IMR-90 (cell line): ENCODE measurements at places on chromosomes 6 and 20. TPM values are rescaled to one million over a fixed set of nuclear protein-coding genes. Genes with fewer than 3 reads are reported as not detected.

CGA gene
- 0.15 and 0.17 TPM in 2 replicates for polyA plus RNA-seq

ABT1 gene
- 15.2 and 16.7 TPM in 2 replicates for polyA plus RNA-seq

C6orf163 gene
- polyA plus RNA-seq: 0.43 and 0.55 TPM in 2 replicates

WFDC13 gene
- not detected in 2 replicates for polyA plus RNA-seq

GRCh38 chr6:135212020-135212806 is 31.1 kb downstream of the MYB start:
- DNase-seq: peak; percentile 56
- H3K36me3 ChIP-seq: no peaks in the 10 kb centered on the region
- no peak overlapping the region for H3K27ac ChIP-seq
- no peaks in the 10 kb centered on the region for H3K27me3 ChIP-seq
- no peak overlapping the region for H3K4me3 ChIP-seq

GRCh38 chr6:25250878-25251277 is 28.3 kb upstream of the CARMIL1 start:
- no peaks in the 10 kb centered on the region for H3K36me3 ChIP-seq
- DNase-seq: peak; percentile 46

DNA sequence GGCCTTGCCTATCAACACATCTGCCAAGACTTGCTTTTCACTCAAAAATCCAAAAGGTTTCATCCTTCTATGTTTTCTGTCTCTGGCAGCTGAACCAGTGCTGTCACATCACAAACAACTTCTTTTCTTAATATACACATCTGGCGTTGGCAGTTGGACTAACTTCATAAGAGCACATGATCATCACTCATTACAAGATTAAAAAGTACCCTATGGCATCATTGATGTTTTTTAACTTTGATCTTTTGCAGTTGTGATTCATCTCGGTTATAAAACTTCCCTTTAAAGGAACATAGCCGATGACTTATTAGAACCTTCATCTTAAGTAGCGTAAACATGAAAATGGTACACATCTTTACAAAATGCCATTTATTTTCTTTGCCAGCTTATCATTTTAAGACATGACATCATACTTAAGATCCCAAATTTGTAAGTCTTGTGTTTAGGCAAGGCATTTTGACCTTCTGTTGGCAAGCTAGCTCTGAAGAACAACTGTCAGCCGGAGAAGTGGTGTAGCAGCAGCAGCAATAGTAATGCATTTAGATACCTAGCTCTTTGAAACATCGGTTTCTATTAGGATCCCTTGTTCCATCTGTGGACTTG is 64.2 kb upstream of the SUPT3H start:
- H3K27me3 ChIP-seq: no peaks in the 10 kb centered on the region
- no peak overlapping the region for H3K4me3 ChIP-seq
- peak; percentile 45 for DNase-seq
- peaks cover 26% of the 10 kb centered on the region for H3K4me1 ChIP-seq

DNA sequence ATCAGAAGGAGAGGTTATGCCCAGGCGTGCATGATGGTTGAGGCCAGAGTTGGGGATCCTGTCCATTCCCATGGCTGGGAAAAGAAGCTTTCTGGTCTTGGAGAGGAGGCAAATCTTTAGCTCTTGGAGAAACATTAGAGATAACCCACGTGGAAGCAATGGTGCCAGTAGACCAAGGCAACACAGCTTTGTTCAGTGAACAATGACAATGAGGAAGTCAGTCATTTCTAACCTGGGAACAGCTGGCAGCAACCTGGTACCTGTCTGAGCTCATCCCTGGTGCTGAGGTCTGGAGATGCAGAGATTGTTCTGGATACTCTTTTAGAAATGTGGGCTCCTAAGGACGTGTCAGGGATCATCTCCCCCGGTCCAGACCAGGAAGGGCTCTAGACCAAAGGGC is 76.7 kb upstream of the PAX1 start:
- no peaks in the 10 kb centered on the region for H3K4me1 ChIP-seq
- no peaks in the 10 kb centered on the region for H3K36me3 ChIP-seq
- no peaks in the 10 kb centered on the region for H3K27me3 ChIP-seq
- DNase-seq: no peak
- H3K4me3 ChIP-seq: no peak overlapping the region

- H3K27ac ChIP-seq: no peak overlapping the region
- DNase-seq: no peak
- H3K27me3 ChIP-seq: peaks cover 21% of the 10 kb centered on the region
- no peaks in the 10 kb centered on the region for H3K36me3 ChIP-seq
- H3K4me3 ChIP-seq: no peak overlapping the region
Measured at GRCh38 chr6:43469947-43470346, 7.4 kb upstream of the TJAP1 start.

- no peak overlapping the region for H3K4me3 ChIP-seq
- no peaks in the 10 kb centered on the region for H3K4me1 ChIP-seq
- H3K27me3 ChIP-seq: no peaks in the 10 kb centered on the region
- no peaks in the 10 kb centered on the region for H3K36me3 ChIP-seq
Measured at GRCh38 chr6:170037541-170038250, 253.2 kb downstream of the DLL1 start.

DNA sequence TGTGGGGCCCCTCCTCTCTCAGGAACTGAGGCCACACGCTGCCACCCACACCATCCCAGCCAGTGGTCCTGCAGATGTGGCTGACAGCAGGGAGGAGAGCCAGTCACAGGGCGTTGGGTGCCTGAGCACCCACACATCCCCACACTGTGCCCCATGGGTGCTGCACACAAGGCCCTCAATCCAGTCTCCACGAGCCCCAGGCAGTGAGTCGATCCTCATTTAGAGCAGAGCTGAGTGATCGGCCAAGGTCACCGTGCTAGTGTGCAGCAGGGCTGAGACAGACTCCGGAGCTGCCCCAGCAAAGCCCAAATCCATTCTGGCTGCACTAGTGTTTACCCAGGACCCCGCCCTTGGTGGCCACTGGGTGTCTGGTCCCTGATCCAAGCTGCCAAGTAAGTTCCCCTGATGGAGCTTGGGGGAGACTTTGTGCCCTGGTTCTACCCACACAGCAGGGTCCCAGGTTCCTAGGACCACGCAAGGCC is 9.0 kb downstream of the C20orf203 start:
- no peaks in the 10 kb centered on the region for H3K4me1 ChIP-seq
- H3K4me3 ChIP-seq: no peak overlapping the region
- H3K27me3 ChIP-seq: no peaks in the 10 kb centered on the region; the same call in 1 of the 2 replicates
- H3K27ac ChIP-seq: no peak overlapping the region
- no peaks in the 10 kb centered on the region for H3K36me3 ChIP-seq
- DNase-seq: no peak

- no peaks in the 10 kb centered on the region for H3K27me3 ChIP-seq
- H3K27ac ChIP-seq: no peak overlapping the region
- H3K4me3 ChIP-seq: no peak overlapping the region
- H3K4me1 ChIP-seq: no peaks in the 10 kb centered on the region
- no peaks in the 10 kb centered on the region for H3K36me3 ChIP-seq
Measured at GRCh38 chr6:119501798-119502483, 152.4 kb upstream of the MAN1A1 start.

DNA sequence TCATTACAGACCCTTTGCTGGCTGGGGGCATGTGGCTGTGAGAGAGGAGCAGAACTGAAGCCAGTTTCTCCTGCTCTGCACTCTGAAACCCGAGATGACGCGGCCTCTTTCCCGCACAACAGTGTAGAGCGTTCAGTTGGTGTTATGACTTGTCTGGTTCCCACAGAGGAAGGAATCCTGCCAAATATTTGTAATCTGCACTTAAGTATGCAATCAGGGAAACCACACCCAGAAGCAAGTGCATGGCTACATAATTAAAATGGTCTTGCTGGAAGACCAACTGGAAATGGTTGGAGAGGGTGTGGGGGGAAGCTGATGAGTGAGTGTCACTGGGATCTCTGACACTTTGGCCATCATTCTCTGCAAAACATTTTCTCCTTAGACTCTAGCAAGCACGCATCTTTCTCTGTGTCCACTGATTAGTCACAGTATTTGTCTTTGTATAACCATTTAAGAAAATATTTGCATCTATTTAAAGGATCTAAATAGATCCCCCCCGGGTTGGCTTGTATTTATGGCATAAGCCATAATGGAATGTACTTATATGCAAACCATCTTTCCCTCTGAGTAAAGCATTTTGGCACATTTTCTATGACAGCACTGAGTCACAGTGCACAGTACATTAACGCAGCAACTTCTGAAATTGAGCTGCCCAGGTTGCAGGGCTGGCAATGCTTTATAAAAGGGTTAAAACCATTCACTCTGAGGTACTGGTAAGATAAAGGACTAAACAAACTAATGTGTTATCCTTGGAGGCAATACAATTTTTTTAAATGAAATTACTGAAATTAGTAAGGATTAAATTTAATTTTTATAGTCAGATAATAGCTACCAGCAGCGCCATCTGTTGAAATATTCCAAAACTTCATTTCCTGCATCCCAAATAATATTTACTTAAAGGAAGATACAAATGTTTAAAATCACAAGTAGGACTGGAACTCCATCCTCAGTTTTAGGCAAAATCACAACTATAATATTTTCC is 76.7 kb downstream of the FOXC1 start:
- H3K4me3 ChIP-seq: no peak overlapping the region
- H3K36me3 ChIP-seq: no peaks in the 10 kb centered on the region
- peak; percentile 96 for DNase-seq
- peak overlapping the region; percentile 83 for H3K27ac ChIP-seq

- peaks cover 4% of the 10 kb centered on the region; the same call in 1 of the 2 replicates for H3K4me1 ChIP-seq
- no peak overlapping the region for H3K4me3 ChIP-seq
Measured at GRCh38 chr6:134740473-134741199, 209.3 kb downstream of the ALDH8A1 start.

- peaks cover 2% of the 10 kb centered on the region; the same call in 1 of the 2 replicates for H3K4me1 ChIP-seq
- H3K4me3 ChIP-seq: no peak overlapping the region
- H3K36me3 ChIP-seq: no peaks in the 10 kb centered on the region
- DNase-seq: no peak
- peaks cover 9% of the 10 kb centered on the region for H3K27me3 ChIP-seq
Measured at GRCh38 chr6:122734529-122735395, 44.8 kb upstream of the FABP7 start.
